ENCODE measurements at places on chromosomes 13 and 19.
A peak's percentile ranks its signal among the peaks of the same experiment; 100 is the strongest.

- peak; percentile 38 for DNase-seq
These were observed 897 bp downstream of the ETHE1 start for GRCh38 chr19:43525836-43526771.

DNA sequence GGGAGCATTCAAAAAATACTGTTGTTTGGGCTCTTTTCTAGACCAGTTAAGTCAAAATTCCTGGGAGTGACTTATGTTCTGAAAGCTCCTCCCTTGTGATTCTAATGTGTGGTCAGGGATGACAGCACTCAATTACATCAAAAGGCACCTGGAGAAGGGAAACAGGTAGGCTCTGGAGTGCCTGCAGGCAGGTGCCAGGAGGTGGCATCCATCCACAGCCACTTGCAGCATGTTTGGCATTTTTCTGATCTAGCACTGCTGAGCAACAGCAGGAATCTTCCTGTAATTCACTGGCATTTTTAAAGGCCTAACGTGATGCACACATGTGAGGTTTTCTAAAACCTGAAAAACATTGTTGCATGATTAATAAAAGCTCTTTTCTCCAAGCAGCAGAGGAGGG, 94.6 kb downstream of the CCNA1 start:
- DNase-seq = no peak

- DNase-seq = no peak
These were observed 451.8 kb downstream of the SUCLA2 start for GRCh38 chr13:47549219-47549752.

DNA sequence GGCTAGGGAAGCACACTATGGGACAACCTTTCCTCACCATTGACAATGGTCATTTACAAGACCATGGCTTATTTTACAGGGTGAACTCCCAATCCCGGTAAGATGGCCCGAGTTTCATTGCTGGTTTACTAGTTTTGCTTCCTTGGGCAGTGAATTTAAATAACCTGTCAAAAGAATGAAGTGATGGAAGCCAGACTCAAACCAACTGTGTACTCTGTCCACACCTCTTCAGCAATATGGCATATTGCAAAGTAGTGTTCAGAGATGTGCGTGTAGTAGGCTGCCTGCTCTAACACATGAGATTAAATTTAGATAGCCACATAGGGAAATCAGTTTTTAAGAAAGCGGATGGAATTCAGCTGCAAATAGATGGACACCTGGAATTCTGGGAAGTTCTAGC, 58.4 kb upstream of the USPL1 start:
- no peak for DNase-seq

DNA sequence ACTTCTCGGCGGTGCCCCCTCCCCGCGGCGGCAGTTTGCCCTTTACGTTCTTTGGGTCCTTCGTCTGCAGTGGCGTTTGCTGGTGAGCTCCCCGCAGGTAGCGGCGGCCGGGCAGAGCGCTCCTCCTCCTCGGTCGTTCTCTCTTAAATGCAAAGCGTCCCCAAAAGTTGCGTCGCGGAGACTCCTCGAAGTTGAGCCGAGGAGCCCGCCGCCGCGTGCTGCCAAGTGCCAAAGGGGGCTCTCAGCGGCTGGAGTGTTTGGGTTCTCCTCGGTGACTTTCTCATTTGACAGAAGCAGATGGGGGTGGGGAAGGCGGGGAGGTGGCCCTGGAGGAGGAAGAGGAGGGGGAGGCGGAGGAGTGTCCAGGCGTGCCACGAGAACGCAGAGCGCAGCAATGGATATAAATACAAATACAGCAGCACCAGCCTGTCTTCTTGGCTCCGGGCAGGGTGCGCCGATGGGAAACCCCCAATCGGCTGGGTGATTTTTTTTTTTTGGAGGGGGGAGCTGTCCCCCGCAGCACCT, at the start of gene SOX21:
Gene SOX21 (minus strand): TSS at position 259 of the 525 bp plus-strand sequence. CDS start 496 bp downstream, outside the sequence.
- no peak for DNase-seq

GRCh38 chr13:62387647-62388046, 972.0 kb upstream of the PCDH20 start:
- no peak for DNase-seq

DNA sequence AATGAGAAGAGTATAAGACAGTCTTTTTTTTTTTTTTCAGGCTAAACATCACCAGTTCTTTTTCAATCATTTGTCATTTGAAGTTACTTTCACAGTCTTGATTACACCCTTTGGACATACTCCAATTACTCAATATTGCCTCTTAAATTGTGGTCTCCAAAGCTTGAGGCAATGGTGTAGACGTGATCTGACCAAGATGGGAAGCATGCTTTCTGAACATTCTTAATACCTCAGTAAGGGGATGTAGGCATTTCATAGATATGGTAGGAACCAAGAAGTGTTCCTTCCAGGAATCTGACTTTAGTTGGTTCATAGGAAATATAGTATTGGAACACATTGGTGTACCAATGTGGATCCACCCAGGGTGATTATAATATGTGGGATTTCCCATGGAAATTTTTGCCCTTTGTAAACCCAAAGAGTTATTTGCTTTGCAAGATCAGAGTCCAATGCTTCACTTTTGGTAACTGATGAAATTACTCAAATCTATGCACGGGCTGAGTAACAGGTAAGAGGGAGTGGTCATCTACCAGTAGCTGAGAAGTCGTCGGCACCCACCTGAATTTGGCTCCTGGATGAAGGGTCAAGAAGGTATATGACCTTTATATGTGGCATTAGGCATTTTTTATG, 62.2 kb downstream of the ERCC5 start:
- DNase-seq = peak; percentile 1

GRCh38 chr13:90483906-90484305, 863.6 kb upstream of the MIR17HG start:
- DNase-seq = no peak

DNA sequence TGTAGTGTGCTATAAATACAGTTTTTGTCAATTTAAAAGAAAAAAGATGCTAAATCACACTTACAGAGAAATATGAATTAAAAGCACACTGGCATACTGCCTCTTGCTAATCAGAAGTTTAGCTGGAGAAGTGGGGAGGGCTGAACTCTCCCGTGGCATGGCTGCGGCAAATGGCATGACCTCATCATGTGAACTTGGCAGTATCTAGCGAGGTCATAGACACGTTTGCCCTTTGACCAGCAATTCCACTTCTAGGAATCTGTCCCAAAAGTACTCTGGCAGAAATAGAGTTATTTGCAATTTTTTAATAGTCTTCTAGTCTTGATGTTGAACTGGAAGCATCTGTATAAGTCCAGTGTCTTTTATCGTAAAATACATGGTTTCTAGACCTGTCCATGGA, 42.0 kb upstream of the MCF2L start:
- DNase-seq = no peak

GRCh38 chr19:6022570-6023064, 44.7 kb upstream of the RANBP3 start:
- DNase-seq = no peak

GRCh38 chr19:18063463-18063862, 23.3 kb downstream of the IL12RB1 start:
- DNase-seq = no peak

GRCh38 chr19:42553292-42554045, 25.2 kb upstream of the CEACAM1 start:
- DNase-seq = peak; percentile 86

- DNase-seq = no peak
These were observed 73.3 kb upstream of the LRCH1 start for GRCh38 chr13:46479691-46480090.
